ENCODE measurements at places on chromosomes 12 and 14.

GRCh38 chr14:48598458-48598857 lies 923.1 kb upstream of the MDGA2 start:
- no peak for DNase-seq

DNA sequence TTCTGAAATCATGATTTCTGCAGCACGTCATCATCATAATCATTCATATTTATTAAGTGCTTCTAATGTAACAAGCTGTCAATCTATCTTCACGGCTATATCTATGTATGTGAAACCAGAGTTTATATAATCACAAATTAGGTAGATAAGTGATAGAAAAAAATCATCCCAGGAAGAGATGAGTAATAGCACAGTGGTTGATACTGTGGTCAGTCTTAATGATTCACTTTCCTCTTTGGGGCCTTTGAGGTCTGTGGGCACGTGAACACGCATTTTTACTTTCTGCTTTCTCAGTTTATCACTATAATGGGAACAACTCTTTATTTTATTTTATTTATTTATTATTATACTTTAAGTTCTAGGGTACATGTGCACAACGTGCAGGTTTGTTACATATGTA lies 265.9 kb upstream of the NOVA1 start:
- no peak for DNase-seq

GRCh38 chr14:51707327-51707726 lies 55.6 kb downstream of the FRMD6 start:
- no peak for DNase-seq

- no peak for DNase-seq
Observed at GRCh38 chr12:74415633-74416032, 122.0 kb upstream of the ATXN7L3B start.

- DNase-seq, result no peak
Observed at GRCh38 chr14:93072659-93073357, 42.9 kb downstream of the ITPK1 start.

DNA sequence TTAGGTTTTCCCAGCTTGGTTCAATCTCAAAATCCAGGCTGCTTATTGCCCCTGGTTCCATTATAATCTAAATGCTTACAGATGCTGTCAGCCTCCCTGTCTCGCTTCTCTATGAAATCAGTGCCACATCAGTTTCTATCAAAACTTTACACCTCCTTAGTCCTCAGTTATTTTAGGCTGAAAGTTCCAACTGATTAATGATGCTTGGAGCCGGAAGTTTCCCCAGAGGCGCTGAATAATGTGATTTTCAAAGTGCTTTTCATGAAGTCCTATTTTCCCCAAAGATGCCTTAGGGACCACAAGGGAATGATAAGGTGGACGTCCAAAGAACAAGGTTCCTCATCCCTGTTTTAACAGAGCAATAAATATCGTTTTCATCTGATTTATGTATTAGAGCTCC lies 262.4 kb upstream of the RMST start:
- DNase-seq, result no peak

DNA sequence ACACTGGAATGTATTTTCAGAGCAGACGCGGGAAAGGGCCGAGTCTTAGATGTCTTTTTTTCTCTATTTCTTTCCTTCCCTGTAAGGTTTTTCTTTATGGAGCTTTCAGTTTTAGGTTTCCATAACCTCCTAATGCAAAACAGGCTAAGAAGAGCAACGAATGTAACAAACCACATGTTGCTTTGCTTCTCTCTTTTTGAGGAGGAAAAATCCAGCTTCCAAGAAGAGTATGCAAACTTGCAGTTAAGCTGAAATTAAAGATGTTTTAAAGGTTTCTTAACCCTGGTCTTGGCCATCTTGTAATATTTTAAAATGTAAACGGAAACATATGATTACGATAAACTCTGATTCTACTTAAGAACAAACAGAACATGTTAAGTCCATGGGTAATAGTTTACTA lies 86.9 kb downstream of the PRICKLE1 start:
- no peak for DNase-seq

GRCh38 chr12:47885012-47885501 lies 19.7 kb downstream of the VDR start:
- DNase-seq, result no peak
